ENCODE measurements at places on chromosomes 12 and 14. TPM values are rescaled to one million over a fixed set of nuclear protein-coding genes. Genes with fewer than 3 reads are reported as not detected.

DNA sequence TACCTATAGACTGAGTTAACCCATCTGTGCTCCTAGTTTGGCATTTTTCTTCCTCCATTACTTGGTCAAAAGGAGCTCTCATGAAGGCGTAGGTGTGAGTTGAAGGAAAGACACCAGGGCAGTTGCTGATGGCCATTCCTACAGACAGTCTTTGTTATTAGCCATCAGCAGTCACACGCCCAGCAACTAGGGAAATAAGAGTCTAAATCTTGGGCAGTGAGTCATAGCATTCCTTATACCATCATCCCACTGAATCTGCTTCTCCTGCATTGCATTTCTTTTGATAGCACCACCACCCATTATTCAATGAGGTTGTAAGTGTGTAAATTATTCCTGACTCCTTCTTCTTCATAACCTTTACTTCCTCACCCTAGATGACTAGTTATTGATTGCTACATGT, 150.9 kb upstream of the IGF1 start:
- no peak overlapping the region for H3K4me3 ChIP-seq
- H3K4me1 ChIP-seq, result no peaks in the 10 kb centered on the region
- DNase-seq, result no peak
- no peak overlapping the region for H3K27ac ChIP-seq
- no peaks in the 10 kb centered on the region for H3K27me3 ChIP-seq

- DNase-seq, result peak; percentile 97
- peaks cover 25% of the 10 kb centered on the region for H3K36me3 ChIP-seq
- H3K4me3 ChIP-seq, result peak overlapping the region; percentile 88
- H3K4me1 ChIP-seq, result peaks cover 4% of the 10 kb centered on the region
- peak overlapping the region; percentile 96 for H3K27ac ChIP-seq
Measured at GRCh38 chr12:119154435-119154818, 24.3 kb upstream of the HSPB8 start.

DNA sequence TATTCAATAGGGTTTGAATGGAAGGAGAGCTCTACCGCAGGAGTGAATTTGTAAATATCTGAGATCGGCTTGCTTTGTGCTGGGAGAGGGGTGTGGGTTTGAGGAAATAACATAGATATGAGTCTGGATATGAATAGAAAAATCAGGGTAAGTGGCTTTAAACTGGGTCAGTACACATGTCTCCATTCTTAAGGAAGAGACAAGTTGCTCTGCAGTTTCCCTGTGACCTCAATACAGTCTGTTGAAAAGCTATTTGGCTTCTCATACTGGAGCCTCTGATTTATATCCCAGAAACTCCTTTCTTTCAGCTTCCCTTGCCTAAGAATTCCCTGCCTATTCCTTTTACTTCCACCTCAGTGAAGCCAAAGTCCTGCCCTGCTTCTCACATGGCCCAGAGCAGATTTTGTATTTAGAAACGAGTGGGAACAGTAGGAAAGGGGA, 153.5 kb upstream of the ATF7IP start:
- H3K4me3 ChIP-seq, result no peak overlapping the region
- H3K36me3 ChIP-seq, result no peaks in the 10 kb centered on the region

DNA sequence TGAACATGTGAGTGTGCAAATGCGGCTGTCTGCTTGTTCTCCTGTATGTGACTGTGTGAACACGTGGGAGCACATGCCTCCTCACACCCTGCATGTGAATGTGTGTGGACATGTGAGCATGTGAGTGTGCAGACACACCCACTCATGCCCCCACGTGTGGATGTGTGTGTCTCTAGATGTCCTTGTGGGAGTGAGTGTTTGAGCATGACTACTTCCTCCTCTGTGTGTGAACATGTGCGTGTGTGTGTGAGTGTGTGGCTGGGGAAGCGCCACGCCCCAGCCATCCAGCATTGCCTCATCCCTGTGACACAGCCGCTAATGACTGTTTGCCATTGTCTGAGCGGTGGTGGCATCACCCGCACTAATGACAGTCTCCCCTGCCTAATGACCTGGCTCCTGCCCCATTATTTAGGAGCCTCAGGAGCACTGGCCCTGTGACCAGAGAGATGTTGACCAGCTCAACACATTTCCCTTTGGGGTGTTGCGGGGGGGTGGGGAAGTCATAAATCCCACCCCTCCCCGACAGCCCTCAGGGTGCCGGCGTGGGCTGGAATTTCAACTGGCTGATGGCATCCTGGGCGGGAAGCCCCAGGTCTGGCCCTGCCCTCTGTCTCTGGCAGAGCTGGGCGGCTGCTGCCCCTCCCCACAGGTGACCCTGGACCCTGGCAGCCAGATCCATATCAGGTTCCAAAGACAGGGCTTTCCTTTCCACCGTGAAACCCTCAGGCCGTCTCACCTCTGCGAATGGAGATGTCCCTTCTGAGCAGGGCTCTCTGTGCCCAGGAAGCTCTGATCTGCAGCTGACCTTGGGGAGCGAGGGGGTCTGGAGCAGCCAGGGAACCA, 11.5 kb upstream of the KRT80 start:
- H3K27ac ChIP-seq, result no peak overlapping the region
- DNase-seq, result no peak
- peaks cover 3% of the 10 kb centered on the region for H3K4me1 ChIP-seq
- H3K4me3 ChIP-seq, result no peak overlapping the region
- H3K36me3 ChIP-seq, result no peaks in the 10 kb centered on the region

PLEKHG7 gene
- not detected for total RNA-seq
